Ascending aorta (tissue), 2 donors: ENCODE measurements at places on chromosomes 4 and X.

- no peak for DNase-seq
- no peaks in the 10 kb centered on the region for H3K27me3 ChIP-seq
- H3K36me3 ChIP-seq: no peaks in the 10 kb centered on the region
- H3K4me3 ChIP-seq: no peak overlapping the region
These were observed 98.0 kb downstream of the TBL1X start for GRCh38 chrX:9562851-9563250.

DNA sequence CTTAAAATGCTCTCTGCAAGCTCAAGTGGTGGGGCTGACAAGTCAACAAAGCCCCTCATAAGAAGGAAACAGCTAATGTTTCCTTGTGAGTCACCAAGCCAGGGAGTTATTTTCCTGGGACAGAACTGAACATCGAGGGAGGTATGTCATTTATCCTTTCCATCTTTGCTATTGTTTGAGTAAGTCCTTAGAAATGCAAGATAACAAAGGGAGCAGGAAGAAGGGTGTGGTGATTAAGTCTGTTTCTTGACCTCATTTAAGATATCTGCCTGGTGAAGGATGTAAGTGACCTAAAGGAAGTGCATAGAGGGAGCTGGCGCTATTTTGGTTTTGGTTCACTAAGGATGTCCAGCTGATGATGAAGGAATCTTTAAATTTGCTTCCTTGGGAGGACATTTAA is 39.9 kb downstream of the ATG4A start:
- DNase-seq: no peak
- no peaks in the 10 kb centered on the region for H3K27me3 ChIP-seq
- no peak overlapping the region for H3K4me3 ChIP-seq
- H3K27ac ChIP-seq: no peak overlapping the region

DNA sequence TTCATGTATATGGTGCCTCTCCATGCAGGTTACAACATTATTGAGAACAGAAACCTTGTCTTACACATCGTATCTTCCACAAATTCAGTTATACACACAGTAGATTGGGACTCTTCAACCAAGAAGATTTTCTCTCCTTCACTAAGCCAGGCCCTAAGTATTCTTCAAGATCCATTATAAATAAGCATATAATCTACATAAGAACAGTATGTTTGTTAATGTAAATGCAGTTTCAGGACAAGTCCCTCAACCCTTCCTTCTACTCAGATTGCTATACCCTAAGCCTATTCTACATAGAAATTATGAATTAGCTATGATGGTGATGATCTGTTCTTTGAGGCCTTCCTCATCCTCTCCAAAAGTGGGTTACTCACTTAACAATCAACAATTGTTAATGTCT is 41.2 kb downstream of the COL4A6 start:
- H3K27me3 ChIP-seq: no peaks in the 10 kb centered on the region
- no peaks in the 10 kb centered on the region for H3K4me1 ChIP-seq
- DNase-seq: no peak
- H3K27ac ChIP-seq: no peak overlapping the region
- no peaks in the 10 kb centered on the region for H3K36me3 ChIP-seq
- H3K4me3 ChIP-seq: no peak overlapping the region

- no peaks in the 10 kb centered on the region for H3K27me3 ChIP-seq
- H3K27ac ChIP-seq: no peak overlapping the region
- no peak overlapping the region for H3K4me3 ChIP-seq
- no peaks in the 10 kb centered on the region for H3K36me3 ChIP-seq
These were observed 81.8 kb downstream of the TEX11 start for GRCh38 chrX:70826715-70827114.

GRCh38 chr4:20787940-20788665 is 87.8 kb downstream of the PACRGL start:
- no peak for DNase-seq
- H3K27ac ChIP-seq: no peak overlapping the region
- no peaks in the 10 kb centered on the region for H3K36me3 ChIP-seq

DNA sequence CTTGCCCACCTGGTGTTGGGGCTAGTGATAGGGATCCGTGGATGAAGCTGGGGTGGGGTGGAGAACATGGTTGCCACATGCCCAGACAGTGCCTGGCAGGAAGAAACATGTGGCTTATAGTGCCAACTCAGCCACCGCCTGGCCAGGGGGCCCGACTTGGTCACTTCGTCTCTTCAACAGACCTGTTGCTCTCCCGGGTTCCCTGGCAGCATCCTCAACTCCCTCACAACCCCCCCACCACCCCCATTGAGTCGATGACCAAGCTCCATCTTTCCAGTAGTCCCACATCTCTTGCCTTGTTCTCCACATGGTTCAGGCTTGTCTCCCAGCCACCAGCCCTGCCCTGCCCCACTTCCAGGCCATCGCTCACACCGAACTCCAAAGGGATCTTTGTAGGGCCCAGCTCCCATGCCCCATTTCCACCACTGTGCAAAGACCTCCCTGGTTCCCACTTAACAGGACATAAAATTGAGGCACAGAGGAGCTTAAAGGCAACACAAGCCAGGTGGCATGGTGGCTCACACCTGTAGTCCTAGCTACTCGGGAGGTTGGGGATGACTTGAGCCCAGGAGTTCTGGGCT is 7.8 kb downstream of the PNCK start:
- no peak overlapping the region for H3K27ac ChIP-seq
- H3K4me3 ChIP-seq: no peak overlapping the region
- no peaks in the 10 kb centered on the region for H3K36me3 ChIP-seq
- no peak for DNase-seq
- H3K27me3 ChIP-seq: no peaks in the 10 kb centered on the region

GRCh38 chr4:94352996-94353395 is 10.4 kb upstream of the HPGDS start:
- H3K27ac ChIP-seq: no peak overlapping the region
- no peaks in the 10 kb centered on the region for H3K36me3 ChIP-seq
- H3K27me3 ChIP-seq: no peaks in the 10 kb centered on the region
- no peak for DNase-seq
